ENCODE measurements at places on chromosomes 12 and 14. TPM values are rescaled to one million over a fixed set of nuclear protein-coding genes. Genes with fewer than 3 reads are reported as not detected.
A peak's percentile ranks its signal among the peaks of the same experiment; 100 is the strongest.

- DNase-seq: no peak
Measured at GRCh38 chr12:103529306-103529705, 33.5 kb upstream of the C12orf42 start.

GRCh38 chr12:54292083-54292930 is 8.5 kb downstream of the NFE2 start:
- DNase-seq: no peak

GRCh38 chr12:109779382-109779781 is 53.8 kb downstream of the TRPV4 start:
- DNase-seq: no peak

DNA sequence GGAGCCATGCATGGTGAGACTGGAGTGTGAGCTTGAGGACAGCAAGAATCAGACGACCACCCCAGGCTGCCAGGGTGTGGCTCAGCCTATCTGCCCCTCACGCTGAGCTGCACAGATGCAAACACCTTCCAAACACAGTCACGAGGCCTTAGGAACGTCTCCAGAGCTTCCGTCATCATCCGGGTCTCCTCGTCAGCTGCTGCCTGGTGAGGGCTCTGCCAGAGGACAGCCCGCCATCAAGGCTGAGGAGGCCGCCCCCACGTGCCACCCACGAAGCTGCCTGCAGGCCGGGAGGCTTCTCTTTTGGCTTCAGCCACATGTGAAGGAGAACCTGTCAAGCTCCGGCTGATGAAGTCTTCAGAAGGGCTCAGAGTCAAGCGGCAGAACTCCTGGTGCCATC is 13.4 kb downstream of the DDX51 start:
- no peak for DNase-seq

GRCh38 chr14:97319691-97320090 is 522.5 kb downstream of the VRK1 start:
- DNase-seq: no peak

GRCh38 chr14:20435582-20436362 is at the start of gene KLHL33:
KLHL33 (minus strand) TSS chr14:20436166; CDS start chr14:20435811, 355 bp downstream.
- DNase-seq: no peak

- DNase-seq: peak; percentile 36
Measured at GRCh38 chr14:96264853-96265252, 8.8 kb downstream of the BDKRB1 start.

DNA sequence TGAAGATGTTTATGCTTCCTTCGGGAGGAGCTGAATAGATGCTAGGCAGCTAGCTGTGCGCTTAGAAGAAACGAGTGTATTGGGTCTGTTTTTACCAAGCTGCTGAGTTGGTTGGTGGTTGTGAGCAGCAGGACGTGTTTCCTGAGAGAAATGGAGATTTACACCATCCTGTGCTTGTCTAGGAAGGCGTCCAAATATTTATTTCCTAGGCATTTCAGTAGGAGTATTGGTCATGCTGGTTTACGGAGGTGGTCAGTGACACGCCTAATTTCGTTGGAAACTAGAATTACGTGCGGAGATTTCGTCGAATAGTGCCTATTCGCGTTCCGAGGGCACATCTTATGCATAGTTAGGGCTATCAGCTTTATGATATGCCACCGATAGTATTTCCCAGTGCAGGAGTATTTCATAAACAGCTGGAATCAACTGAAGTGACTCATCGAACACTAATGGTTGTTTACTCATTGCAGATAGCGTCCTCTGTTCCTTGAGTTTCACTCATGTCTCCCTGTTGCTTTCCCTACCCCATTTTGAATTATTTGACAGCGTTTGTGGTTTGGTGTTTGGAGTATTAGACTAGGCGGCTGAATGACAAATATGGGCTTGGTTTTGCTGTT is 780 bp downstream of the TBC1D15 start:
- peak; percentile 73 for DNase-seq

GRCh38 chr14:61168141-61168540 is 113.0 kb downstream of the TMEM30B start:
- DNase-seq: no peak

GRCh38 chr12:15205341-15206010 is 15.7 kb downstream of the RERG start:
- no peak for DNase-seq

DNA sequence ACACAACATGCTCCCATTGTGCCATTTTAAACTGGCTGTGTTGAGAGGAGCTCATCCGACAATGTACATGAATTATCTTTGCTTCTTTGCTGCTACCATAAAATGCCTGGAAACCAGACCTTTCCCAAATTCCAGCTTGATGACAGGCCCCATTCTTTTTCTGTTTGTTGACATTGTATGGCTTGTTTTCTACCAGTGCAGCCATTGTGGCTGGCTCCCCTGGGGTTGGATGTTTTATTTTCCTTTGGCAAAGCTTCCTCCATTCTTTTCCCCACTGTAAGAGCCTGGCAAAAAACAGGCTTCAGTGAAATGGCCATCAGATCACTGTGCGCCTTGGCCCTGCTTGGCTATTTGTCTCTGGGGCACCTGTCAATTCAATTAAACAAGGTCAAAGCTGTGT is 532.5 kb downstream of the VRK1 start:
- no peak for DNase-seq

DNA sequence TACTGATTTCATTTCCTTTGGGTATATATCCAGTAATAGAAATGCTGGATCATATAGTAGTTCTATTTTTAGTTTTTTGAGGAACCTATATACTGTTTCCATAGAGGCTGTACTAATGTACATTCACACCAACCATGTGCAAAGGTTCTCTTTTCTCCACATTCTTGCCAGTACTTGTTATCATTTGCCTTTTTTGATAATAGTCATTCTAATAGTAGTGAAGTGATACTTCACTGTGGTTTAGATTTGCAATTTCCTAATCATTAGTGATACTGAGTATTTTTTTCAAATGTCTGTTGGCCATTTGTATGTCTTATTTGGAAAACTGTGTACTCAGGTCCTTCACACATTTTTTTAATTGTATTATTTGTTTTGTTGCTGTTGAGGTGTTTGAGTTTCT is 148.2 kb upstream of the NAV3 start:
- DNase-seq: no peak

DNA sequence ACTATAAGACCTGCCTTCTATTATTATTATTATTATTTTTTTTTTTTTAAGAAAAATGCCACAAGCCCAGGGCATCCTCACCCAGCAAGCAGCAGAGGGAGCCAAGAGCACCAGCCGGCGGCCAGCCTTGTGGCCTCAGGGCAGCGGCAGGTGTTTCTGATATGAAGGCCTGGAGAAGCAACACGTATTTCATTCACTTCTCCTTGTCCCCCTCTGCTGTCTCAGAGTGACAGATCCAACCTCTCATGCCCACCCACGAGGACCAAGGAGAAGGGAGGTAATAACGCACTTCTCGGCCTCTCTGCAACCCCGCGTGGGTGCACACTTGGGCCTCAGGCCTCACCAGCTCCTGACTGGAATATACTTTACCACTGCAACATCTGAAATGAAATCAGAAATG is 25.4 kb downstream of the CDC42BPB start:
- DNase-seq: no peak

DNA sequence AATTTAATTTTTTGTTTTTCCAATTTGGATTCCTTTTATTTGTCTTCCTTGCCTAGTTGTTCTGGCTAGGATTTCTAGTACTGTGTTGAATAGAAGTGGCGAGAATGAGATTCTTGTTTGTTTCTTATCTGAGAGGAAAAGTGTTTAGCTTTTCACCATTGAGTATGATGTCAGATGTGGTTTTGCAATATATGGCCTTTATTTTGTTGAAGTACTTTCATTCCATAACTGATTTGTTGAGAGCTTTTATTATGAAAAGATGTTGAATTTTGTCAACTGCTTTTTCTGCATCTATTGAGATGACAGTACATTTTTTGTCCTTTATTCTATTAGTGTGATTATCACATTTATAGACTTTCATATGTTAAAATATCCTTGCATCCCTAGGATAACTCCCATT is 462.0 kb downstream of the CCDC91 start:
- DNase-seq: peak; percentile 3

The DHRS7 gene
- 152 TPM for total RNA-seq

The PRKD1 gene
- total RNA-seq: 15.9 TPM

The BIN2 gene
- not detected for total RNA-seq

The EGLN3 gene
- 1.8 TPM for total RNA-seq

The LUM gene
- 217 TPM for total RNA-seq

The KRT82 gene
- total RNA-seq: not detected

The STAB2 gene
- total RNA-seq: not detected

The MNAT1 gene
- 33.6 TPM for total RNA-seq

The FAM90A1 gene
- total RNA-seq: 0.33 TPM
